ENCODE measurements at places on chromosomes 1 and 21.

GRCh38 chr1:39955547-39956539 lies 898 bp downstream of the MFSD2A start:
- no peak for DNase-seq

DNA sequence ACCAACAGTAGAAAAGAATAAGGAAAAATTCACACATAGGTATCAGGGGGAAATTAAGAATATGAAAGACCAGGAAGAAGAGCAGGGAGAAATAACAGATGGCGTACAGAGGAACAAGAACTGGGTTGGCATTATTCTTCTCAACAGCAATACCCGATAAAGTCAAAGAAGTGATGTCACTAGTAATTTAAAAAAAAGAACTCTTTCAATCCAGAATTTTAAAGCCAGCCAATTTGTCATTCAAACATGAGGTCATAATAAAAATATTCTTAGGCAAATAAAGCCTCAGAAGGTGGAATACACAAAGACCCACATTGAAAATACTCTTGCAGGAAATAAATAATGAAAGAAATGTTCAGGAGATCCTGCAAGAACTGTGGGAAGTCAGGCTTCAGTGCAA lies 8.8 kb downstream of the NCMAP start:
- DNase-seq: no peak

GRCh38 chr1:26838474-26839338 lies 12.2 kb downstream of the ZDHHC18 start:
- DNase-seq: no peak

- DNase-seq: no peak
Observed at GRCh38 chr1:235407419-235407818, 40.2 kb downstream of the TBCE start.

GRCh38 chr1:64523413-64524337 lies 53.7 kb downstream of the CACHD1 start:
- no peak for DNase-seq

GRCh38 chr1:244050835-244051444 lies at the start of gene ZBTB18:
ZBTB18 (plus strand) TSS chr1:244051283; CDS start chr1:244051432, 149 bp downstream.
- DNase-seq: no peak

DNA sequence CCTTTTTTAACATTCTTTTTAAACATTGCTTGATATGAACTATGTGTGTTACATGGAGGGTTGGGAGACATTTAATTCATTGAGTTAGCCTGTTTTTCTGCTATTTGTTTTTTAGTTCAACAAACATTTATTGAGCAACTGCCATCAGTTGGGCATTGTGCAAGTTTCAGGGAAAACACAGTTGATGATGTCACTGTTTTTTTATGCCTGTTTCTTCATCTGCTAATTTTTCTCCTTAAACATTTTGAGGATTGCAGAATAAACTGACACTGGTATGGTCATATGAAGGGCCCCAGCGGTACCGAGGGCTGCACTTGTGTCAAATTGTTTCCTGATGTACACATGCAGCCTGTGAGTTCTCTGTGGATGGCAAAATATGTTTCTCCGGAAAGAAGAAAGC lies 253.0 kb downstream of the FGGY start:
- no peak for DNase-seq

DNA sequence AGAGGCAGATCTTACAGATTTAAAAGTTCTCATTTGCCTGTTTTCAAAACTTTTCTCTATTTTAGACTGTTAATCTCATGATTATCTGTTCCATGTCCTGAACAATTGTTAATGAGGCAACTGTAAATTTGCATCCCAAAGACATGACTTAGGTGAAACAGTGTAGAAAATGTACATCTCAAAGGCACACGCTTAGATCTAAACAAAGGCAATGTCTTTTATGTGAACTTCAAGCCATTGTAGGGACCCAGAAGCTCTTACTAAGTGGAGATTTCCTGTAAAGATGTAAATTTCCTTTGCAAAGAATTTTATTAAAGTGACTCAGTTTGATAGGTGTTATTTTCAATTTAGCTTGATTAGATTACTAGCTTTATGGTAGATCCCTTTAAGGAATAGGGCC lies 125.2 kb upstream of the F3 start:
- no peak for DNase-seq

DNA sequence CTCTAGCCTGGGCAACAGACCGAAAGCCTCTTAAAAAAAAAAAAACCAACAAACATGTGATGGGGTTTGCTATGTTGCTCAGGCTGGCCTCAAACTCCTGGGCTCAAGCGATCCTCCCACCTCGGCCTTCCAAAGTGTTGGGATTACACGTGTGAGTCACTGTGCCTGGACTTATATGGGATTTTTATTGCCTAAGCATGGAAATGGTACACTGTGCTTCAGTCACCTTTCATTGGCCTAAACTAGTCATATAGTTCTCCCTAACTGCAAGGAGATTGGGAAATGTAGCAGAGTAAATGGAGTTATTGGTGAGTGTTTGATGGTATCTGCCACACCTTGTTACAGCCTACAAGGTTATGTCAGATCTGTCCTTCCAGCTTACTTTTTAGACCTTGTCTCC lies 17.2 kb upstream of the MEF2D start:
- no peak for DNase-seq

- no peak for DNase-seq
Observed at GRCh38 chr1:188723332-188724020, 1754.2 kb downstream of the BRINP3 start.

DNA sequence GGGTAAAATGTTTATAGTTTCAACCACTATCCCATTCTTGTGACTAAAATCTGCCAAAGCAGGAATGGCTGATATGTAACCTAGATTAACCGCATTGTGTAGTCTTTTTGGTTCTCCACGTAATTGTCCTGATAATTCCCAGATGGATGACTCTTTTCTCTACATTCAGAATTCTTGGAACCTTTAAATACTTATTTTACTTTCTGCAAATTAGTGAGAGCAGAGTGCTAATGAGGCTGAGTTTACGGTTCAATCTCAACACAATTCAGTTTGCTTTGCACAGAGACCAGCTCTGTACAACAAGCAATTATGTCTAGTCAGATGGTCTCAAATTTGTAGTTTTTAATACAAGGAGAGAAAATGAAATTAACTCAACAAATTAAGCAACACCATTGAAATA lies 9.1 kb downstream of the CRB1 start:
- DNase-seq: no peak

DNA sequence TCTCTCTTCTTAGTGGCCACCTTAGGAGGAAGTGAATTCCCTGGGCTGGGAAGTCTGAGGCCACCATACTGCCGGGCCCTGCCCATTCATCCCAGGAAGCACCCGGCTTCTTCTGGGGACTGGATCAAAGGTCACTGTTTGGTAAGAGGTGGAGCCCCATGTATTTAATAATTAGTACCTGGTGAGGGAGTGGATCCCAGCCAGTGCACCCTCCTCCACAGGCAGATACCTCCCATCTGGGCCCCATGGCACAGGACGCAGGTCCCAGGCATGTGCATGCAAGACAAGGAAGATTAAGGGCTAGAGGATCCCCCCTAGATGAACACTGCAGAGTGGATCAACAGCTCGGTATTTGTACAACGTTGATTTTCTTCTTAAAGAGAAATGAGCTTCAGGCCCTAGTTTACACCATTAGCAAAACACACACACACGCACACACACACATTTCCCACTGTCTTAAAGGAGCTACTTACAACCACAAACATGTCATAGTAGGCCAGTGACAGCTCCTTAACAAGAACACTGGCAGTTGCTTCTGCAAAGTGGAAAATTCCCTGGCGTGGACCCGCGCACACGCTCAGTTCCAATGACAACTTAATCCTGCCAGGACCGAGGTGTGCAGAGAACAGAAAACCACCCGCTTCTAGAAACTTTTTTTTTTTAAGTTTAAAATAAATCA lies 90.7 kb downstream of the MRPL37 start:
- DNase-seq: no peak

- peak; percentile 21 for DNase-seq
Observed at GRCh38 chr21:29697555-29698193, 242.1 kb downstream of the GRIK1 start.

DNA sequence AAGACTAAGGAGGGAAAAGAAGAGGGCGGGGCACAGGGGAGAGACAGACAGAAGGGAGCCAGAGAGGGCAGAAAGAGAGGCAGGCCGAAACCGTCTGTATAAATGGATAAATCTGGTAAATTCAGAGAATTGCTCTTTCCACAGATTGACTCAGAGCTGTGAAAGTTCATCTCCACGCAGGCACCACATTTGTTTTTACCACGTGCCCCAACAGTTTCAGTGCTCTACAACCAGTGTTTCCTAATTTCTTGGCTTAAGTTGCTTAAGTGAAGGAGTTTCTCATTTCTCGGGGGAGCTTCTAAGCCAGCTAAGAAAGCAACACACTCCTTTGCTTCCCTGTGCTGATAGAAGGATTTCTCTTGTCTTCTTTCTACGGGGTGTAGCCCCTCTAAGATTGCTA lies 87.1 kb downstream of the ENAH start:
- no peak for DNase-seq

- peak; percentile 95 for DNase-seq
Observed at GRCh38 chr1:29124366-29125236, 898 bp upstream of the TMEM200B start.

DNA sequence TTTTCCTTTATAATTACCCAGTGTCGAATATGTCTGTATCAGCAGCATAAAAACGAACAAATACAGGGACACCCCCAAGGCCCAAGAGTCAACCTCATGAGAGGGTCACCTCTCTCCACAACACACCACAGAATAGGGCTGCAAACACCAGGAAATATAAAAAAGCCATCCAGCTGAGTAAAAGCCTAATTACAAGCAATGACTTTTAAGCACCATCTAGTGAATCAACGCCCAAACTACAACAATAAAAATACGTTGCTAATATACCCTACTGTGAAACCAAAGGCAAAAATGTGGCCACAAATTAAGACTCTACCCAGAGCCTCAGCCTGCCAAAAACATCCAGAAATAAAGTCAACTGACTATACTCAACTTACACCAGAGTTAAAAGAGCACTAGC lies 817.9 kb upstream of the NEGR1 start:
- DNase-seq: no peak

GRCh38 chr1:93690921-93691789 lies 9.5 kb upstream of the BCAR3 start:
- no peak for DNase-seq

GRCh38 chr1:41241749-41242341 lies at the start of gene SCMH1:
SCMH1 (minus strand) TSS chr1:41242306; CDS start chr1:41186133, 56,173 bp downstream.
- peak; percentile 96 for DNase-seq

DNA sequence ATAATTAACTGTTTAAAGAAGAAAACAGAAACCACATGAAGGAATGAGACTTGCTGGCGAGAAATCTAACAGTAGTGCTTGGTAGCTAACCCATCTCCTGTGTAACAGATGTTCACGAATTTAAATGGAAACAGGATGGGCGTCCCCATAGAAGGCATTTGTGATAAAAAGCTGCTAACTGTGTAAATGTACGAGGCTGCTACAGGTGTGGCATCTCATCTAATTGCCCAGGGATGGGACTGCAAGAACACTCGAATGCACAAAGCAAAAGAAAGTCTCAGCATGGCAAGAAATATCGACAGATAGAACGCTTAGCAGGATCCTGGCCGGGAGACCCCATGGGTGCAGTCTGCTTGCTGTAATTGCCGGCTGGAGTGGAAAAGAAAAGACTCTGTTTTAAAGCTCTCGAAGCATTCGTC lies 112.7 kb downstream of the RUNX1 start:
- no peak for DNase-seq

GRCh38 chr1:89781494-89782126 lies 39.2 kb upstream of the LRRC8D start:
- no peak for DNase-seq

DNA sequence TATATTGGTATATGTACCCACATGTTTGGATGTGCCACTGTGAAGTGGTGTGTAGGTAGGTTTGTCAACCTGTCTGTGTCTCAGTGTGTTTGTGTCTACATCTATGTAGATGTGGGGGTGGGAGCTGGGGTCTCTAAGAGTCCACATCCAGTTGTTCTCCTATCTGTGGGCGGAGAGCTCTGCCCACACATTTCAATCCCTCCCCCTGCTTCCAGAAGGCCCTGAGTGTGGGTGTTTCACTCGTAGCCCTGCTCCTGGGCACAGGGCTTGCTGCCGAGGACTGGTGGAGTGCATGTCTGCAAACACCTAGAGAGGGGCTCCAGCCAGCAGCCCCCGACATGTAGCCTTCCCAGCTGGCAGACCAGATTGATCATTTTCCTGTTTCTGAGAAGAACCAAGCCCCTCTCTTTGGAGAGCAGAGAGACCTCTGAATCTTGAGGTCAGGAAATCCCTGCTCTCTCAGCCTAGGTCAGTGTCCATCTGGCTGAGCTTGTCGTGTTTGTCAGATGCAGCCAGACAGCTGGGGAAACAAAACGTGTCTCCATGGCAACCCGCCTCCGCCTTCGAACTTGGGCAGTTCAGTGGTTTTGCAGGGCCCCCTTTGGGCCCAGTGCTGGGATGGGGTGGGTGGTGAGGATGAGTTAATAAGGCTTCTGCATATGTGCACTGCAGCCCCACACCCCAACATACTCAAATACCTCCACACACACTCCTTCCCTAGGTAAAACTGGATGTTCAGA lies 31.2 kb upstream of the SYNC start:
- no peak for DNase-seq

GRCh38 chr1:172401477-172401876 lies 19.0 kb upstream of the C1orf105 start:
- no peak for DNase-seq

DNA sequence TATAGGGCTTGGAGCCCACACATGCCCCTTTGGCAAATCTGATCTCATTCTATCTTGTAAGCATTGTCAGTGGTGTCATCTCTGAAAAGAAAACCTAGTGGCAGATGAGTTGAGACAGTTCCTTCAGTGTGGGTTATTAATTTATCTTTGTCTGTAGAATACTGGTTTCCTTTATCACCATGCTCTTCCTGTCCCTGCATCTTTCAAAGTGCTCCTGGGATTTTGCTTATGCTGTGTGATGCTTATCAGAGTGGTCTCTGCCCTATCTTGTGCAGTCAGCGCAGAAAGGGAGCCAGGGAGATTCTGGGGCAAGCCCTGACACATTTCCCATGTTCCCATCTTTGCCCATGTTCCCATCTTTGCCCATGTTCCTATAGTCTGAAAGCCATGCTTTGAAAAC lies 402.9 kb downstream of the RWDD3 start:
- DNase-seq: no peak

DNA sequence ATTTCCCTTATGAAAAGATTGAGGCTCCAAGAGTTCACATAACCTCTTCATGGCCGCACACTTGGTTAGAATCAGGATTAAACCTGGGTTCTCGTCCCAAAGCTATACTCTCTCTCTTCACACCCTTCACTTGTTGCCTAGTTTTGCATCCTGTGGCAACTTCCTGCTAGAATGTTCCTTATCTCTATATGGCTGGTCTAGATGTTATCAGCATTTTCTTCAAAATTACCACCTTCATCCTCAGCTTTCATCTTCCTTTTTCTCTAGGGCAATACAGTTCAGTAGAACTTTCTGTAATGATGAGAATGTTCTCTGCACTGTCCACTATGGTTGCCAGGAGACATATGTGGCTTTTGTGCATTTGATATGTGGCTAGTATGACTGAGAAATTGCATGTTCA lies 31.1 kb upstream of the BCAR3 start:
- DNase-seq: no peak

GRCh38 chr1:73801912-73802429 lies 396.0 kb downstream of the LRRIQ3 start:
- DNase-seq: no peak

GRCh38 chr1:244980605-244981004 lies 116.3 kb upstream of the HNRNPU start:
- DNase-seq: no peak

All from K562 (cell line).